ENCODE measurements at places on chromosomes 5 and 9.

GRCh38 chr5:135454946-135455345 is 2.8 kb upstream of the TIFAB start:
- DNase-seq = no peak

- no peak for DNase-seq
Observed at GRCh38 chr5:108730617-108731340, 16.9 kb upstream of the FER start.

- DNase-seq = no peak
Observed at GRCh38 chr5:151810897-151811296, 39.1 kb downstream of the G3BP1 start.

DNA sequence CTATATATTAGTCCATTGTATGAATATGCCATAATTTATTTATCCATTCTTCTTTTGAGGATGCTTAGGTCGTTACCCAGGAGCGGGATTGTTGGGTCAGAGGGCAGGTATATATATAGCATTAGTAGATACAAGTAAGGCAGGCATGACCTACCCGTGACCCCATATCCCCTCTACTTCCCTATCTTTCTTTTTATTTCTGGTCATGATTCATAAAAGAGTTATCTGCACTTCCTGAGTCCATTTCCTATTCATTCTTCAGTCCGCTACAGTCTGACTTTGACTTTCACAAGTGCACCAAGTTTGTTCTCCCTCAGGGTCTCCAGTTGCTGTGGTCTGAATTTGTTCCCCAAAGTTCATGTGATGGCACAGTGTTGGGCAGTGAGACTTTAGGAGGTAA is 6.9 kb downstream of the RHOBTB3 start:
- DNase-seq = no peak

- no peak for DNase-seq
Observed at GRCh38 chr9:37156205-37156604, 35.8 kb downstream of the ZCCHC7 start.

DNA sequence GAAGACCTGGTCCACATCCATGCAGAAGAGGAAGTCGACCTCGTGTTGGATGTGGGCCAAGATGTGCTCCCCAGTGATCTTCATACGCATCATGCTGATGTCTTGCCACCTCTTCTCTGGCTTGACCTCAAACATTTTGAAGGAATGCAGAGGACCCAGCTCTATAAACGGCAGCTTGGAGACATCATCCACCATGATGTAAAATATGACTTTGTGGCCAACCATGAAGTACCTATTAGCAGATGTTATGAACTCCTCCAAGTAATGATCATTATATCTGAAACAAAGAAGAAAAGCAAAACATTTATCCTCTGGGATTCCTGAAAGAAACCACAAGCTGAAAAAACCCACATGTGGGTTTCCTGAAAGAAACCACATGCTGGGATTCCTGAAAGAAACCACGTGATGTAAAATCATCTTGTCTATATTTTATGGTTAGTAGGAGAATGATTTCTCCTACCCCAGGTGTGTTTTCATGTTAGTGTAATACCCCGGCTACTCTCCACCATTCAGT is 52.3 kb downstream of the GGTA1 start:
- no peak for DNase-seq

- no peak for DNase-seq
Observed at GRCh38 chr5:121429761-121430160, 421.9 kb upstream of the FTMT start.

GRCh38 chr9:131759017-131759647 is 19.3 kb upstream of the RAPGEF1 start:
- DNase-seq = no peak

- no peak for DNase-seq
Observed at GRCh38 chr9:12718482-12719026, 25.4 kb downstream of the TYRP1 start.

DNA sequence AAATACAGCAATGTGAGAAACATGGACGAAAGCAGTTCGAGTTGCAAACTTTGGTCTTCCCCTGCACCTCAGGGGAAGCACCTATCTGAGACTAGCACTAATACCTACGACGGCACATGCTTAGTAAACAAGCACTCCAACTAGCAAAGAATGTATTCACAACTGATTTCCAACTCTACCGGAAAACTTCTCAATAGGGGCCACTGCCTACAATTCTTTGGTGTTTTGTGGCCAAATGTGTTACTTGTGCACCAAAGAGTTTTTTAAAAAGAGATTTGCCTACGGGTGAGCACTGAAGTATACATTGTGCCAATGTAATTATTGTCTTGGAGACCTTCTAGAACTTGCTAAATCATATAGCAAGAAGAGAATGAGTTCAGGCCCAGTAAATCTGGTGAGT is 12.2 kb downstream of the ENC1 start:
- no peak for DNase-seq

DNA sequence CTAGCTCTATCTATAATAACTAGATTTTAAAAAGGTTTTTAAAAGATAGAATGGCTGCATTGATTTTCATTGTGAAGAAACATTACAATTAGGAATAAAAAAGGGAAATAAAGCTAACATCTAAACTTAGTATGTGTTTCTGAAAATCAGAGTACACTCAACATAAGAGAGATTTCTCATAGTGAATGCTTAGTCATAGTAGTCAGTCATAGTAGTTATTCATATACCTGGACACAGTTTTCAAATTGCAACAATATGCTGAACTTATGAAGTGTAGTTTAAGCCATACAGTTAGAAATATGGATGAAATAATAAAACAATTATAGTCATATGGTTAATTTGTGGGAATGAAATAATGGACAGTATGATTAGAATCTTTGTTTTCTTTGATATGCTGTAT is 273.0 kb upstream of the CTNND2 start:
- no peak for DNase-seq

GRCh38 chr9:7762600-7762999 is 37.0 kb downstream of the DMAC1 start:
- DNase-seq = no peak

DNA sequence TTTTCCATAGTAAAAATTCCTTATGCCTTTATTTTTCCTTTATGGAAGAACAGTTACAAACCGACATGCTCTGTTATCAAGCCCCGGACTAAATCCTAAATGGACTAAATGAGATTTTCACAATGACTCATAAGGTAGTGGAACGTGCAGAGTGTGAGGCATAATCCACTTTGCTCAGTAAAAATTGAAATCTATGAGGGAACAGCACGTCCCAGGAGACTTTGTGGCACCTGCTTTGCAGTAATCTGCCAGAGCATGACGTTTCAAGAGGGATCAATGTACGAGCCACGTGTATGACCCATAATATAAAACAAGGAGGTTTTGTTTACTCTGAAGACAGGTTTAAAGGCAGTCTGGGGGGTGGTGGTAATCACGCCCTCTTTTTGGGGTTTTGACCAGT is 83.8 kb upstream of the GNA14 start:
- no peak for DNase-seq

DNA sequence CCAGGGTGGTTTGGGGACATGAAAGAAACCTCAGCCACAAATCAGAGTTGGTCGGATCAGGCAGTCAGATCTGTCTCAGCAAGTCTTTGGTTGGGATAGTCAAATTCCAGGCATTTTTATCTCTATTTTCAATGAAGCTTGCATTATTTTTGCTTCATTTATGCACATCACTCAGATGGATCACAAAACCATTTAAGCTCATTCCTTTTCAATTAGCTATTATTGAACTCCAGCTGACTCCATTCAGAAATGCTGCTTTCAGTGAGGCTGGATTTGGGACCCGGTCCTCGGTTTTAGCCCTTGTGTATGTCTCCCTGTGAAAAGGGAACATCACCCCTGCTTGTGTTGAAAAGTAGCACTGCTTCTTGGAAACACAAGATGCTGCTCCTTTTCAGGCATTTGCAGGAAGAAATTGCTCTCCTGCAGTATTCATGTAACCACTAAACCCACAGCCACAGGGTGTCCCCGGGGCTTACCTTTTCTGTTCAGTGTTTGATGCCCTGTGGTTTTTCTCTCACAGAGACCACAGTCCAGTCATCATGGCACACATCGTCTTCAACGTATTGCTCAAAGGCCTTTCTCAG is 232.9 kb downstream of the NFIB start:
- no peak for DNase-seq

DNA sequence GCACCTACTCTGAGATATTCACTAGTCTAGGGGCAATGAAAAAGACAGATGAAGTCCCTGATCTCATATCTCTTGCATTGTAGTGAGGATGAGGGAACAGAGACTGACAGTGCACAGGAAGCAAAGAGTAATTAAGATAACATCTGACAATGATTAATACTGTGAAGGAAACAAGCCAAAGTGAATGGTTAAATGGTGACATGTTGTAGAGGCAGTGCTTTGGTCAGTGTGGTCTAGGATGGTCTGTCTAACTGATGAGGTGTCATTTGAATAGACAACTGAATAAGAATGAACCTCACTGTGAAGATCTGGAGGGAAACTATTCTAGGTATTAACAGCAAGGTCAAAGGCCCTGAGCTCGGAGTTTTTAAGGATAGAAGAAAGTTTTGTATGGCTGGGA is 333.3 kb upstream of the GRIA1 start:
- DNase-seq = no peak

GRCh38 chr5:32297181-32298058 is 15.3 kb downstream of the MTMR12 start:
- no peak for DNase-seq

DNA sequence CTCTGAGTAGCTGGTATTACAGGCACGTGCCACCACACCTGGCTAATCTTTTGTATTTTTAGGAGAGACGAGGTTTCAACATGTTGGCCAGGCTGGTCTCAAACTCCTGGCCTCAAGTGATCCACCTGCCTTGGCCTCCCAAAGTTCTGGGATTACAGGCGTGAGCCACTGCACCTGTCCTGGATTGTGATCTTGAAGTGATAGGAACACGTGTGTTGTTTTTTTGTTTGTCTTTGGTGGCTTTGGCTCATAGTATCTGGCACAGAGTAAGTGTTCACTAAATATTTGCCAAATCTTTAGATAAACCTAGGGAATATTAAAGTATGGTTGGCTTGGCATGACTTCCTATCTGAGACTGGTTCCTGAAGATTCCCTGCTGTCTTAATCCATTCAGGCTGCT is 172.7 kb downstream of the ARHGAP26 start:
- no peak for DNase-seq

DNA sequence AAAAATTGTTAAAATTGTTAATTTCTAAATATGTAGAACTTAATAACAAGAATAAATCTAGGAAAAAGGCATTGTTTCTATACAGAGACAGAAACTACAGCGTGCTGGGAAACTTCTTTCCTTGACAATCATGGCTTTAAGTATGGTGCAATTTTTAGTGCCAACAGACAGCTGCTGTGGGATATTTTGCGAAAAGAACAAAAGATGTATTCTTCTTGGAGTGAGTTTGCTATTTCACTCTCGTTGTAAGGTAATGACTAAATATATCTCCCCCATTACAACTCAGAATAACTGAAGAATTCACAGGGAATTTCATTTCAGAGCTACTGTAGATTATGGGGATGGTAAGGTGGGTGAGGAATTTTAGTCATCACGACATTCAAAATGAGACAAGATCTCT is 2055.0 kb upstream of the ACO1 start:
- DNase-seq = no peak
